ENCODE measurements at places on chromosomes 2 and 18.

DNA sequence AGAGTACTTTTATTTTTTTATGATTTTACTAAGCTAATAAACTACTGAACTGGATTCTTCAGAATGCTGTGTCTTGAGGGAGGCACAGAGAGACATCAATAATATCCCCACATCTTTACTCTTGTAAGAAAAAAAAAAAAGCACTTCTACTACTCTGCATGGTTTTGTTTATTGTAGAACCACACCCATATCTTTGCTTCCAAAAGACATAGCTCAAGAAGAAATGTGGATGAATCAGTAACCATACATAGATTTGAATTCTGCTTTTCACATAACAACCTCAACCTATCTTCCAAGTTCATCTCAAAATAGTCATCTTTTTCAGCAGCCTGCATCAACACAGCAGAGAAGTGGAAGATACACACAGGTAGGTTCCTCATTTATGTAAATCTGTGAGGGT is 12.2 kb upstream of the COL5A2 start:
- peak; percentile 35 for DNase-seq

- no peak for DNase-seq
These were observed 25.4 kb downstream of the EPHA4 start for GRCh38 chr2:221546505-221547225.

- DNase-seq = no peak
These were observed 70.2 kb downstream of the TMEM163 start for GRCh38 chr2:134648586-134648985.

GRCh38 chr2:40097691-40098385 is 318.8 kb upstream of the THUMPD2 start:
- peak; percentile 91 for DNase-seq

DNA sequence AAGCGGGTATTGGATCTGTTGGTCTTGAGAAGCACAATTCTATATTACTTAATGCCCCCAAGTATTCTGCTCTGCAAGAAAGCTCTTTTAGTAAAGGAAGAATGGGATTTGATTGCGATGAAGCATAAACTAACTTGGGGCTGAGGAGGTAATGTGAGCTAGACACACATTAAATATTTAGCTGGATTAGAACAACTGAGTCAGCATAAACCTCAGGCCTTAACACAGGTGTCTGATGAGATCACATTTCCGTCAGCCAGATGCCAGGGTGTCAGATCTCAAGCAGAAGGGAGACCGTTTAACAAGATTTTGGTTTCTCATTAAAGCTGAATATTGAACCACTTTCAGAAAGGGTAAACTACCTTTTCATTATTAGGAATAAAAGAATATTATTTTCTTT is 94.5 kb downstream of the GYPC start:
- no peak for DNase-seq

GRCh38 chr2:34305587-34305986 is 706.5 kb upstream of the FAM98A start:
- DNase-seq = no peak

DNA sequence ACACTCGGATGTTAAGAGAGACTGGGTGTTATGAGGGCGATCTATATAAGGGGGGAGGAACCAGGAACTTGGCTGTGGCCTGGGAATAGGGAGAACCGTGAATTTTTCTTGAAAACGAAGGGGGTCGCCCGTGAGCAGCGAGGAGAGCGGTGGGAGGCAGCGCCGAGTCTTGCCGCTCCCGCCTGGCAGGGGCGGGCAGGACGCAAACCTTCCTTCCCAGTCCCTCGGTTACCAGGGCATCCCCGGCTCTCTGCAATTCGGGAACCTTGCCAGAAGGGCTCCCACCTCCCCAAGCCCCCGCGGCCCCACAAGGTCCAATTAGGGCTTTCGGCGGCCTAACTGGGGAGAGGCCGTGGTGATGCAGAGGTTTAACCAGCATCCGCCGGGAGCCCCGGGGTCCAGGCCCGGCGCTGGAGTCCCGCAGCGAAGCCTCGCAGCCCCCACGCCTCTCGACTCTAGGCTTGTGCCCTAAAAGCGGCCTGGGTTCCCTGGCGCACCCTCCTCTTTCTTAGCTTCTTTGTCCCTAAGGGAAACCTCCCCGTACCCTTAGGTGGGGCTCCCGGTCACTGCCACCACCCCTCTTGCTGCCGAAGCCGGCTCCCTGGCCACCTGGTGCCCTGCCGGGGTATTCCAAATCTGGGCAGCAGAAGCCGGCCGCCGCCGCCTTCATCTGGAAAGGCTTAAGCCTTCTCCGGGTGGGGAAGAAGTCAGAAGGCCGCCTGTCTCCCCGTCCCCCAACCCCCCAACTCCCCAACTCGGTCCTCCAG is 680 bp upstream of the FHOD3 start:
- peak; percentile 77 for DNase-seq

GRCh38 chr2:128769457-128770142 is 450.9 kb upstream of the HS6ST1 start:
- no peak for DNase-seq

- no peak for DNase-seq
These were observed 4.4 kb downstream of the IL1B start for GRCh38 chr2:112831946-112832840.

- DNase-seq = no peak
These were observed 74.6 kb downstream of the ASB1 start for GRCh38 chr2:238501311-238501710.

GRCh38 chr2:182229297-182229696 is 197.5 kb downstream of the PDE1A start:
- DNase-seq = peak; percentile 26

DNA sequence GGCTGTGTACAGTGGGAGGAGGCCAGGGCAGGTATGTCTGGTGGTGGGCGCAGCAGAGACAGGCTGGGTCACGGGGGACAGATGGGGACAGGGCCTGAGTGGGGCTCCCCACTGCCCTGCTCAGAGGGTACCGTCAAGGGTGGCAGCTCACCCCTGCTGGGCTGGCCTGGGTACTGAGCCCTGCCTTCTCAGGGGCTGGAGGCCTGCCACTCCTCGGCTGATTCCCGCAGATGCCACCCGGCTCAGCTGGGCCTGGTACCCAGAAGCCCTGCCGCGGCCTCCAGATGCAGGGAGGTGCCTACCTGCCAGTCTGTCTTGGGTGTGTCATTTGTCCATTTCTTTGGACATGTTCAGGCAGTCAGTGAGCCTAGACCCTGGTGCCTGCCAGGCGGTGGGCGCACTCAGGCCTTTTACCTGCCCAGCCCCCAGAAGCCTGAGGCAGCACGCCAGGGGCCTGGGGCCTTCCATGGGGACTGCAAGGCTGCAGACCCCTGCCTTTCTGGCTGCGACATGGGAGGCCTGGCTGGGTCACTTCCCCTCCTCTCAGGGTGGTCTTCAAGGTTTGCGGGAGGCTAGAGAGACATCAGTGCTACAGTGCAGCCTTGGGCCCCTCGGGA is 3.3 kb downstream of the SNORC start:
- DNase-seq = no peak

DNA sequence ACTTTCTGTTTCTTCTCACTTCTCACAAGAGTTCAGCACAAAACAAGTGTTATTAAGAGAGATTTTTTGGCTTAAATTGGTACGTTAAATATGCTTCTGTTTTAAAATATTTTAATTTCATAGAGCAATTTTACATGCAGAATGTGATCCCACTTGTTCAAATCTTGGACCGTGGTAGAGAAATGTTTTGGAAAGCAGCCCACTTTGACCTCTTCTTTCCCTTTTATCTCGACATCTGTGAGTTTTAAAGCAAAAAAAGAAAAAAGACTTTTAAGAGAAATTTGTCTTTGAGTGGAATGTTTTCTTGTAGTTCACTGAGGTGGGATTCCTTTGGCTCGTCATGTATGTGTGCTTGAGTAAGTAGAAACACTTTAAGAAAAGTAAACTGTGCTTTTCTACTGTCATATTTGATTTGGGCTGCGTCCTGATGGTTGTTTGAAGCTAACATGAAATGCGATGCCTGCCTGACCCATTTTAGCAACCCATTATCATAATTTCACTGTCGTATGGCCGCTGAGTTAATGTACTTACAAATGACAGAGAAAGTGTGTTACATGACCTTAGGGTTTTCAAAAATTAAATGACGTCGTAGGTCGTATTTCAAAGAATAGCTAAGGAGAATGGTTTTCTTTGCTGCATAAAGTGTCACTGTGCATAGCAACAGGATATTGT is 54.5 kb downstream of the TSHZ1 start:
- DNase-seq = no peak

DNA sequence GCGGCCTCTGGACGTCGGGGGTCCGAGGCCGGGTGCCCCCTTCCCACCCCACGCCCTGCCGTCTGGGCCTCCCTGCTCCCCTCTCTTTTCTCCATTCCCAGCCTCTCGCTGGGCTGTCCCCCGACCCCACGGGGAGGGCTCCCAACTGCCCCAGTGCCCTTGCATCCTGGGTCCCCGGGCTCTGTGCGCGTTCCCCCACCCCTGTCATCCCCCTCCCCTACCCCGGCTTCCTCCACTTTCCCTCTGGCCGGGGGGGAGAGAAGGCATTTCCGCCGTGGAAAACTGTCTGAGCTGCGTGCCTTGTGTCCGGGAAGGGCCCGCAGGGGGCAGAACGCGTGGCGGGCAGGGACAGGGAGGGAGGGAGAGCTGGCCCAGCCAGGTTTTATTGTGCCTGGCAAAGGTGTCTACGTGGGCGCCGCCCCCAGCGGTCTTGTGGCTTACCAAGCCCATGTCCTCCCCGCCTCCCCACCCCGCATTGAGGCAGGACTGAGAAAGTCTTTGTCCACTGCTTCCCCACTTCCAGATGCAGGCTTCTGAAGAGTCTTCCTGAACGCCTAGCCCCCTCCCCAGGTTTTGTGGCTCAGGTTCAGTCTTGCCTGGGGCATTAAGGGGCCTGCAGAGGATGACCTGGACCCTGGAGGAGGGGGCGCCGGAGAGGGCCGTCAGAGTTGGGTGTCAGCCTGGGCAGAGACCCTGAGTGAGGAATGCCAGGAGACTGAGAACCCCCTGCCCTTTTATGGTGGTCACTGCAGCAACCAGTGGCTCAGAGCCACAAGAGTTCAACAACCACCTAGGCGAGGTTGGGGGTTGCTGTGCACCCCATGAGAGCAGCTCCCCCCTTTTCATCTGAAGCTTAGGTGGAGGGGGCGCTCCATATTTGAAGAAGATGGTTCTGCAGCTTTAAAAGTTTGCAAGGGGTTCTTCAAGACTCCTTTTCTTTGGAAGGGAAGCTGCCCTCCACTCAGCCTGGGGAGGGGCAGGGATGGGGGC is 1.3 kb downstream of the ITM2C start:
- DNase-seq = peak; percentile 37

- no peak for DNase-seq
These were observed 140.6 kb downstream of the THNSL2 start for GRCh38 chr2:88310787-88311186.

- DNase-seq = no peak
These were observed 120.3 kb downstream of the GYPC start for GRCh38 chr2:126776255-126776654.
